ENCODE measurements at places on chromosomes 6 and 20. TPM values are rescaled to one million over a fixed set of nuclear protein-coding genes. Genes with fewer than 3 reads are reported as not detected.

The ADTRP gene
- 0.20 TPM for total RNA-seq

The BCAS1 gene
- total RNA-seq = not detected

The RPL7L1 gene
- 106 TPM for total RNA-seq

The SLC16A10 gene
- 9.3 TPM for total RNA-seq

The GTPBP2 gene
- 63.0 TPM for total RNA-seq

The HRH3 gene
- 0.56 TPM for total RNA-seq

The SNAP91 gene
- total RNA-seq = 1.2 TPM

The RGS17 gene
- 2.3 TPM for total RNA-seq

The NHLRC1 gene
- total RNA-seq = 0.70 TPM

The DEF6 gene
- 6.5 TPM for total RNA-seq

The CNKSR3 gene
- total RNA-seq = 5.9 TPM

The POU3F2 gene
- not detected for total RNA-seq

The TREML2 gene
- not detected for total RNA-seq

The MCCD1 gene
- not detected for total RNA-seq

The PRICKLE4 gene
- 2.3 TPM for total RNA-seq

The MYH7B gene
- total RNA-seq = 0.50 TPM

The BHLHE23 gene
- not detected for total RNA-seq

The UQCC2 gene
- total RNA-seq = 110 TPM

The CYP39A1 gene
- total RNA-seq = 3.9 TPM

The ABHD16B gene
- total RNA-seq = not detected

The HSPA1A gene
- 53.1 TPM for total RNA-seq

The C6orf163 gene
- total RNA-seq = 3.3 TPM

The ADGB gene
- 1.3 TPM for total RNA-seq

The MYB gene
- 5.3 TPM for total RNA-seq

The C6orf132 gene
- 11.3 TPM for total RNA-seq

The TMEM244 gene
- total RNA-seq = not detected

The TFAP2C gene
- 0.31 TPM for total RNA-seq

The SLC2A10 gene
- 12.4 TPM for total RNA-seq

The CD24 gene
- total RNA-seq = 545 TPM

The ASIP gene
- not detected for total RNA-seq

The PRDM1 gene
- 63.4 TPM for total RNA-seq

The OR2J3 gene
- total RNA-seq = not detected

The PROKR2 gene
- not detected for total RNA-seq

The BPIFB1 gene
- 0.26 TPM for total RNA-seq

The MLN gene
- total RNA-seq = not detected

The FILIP1 gene
- total RNA-seq = 0.70 TPM

The TINAG gene
- not detected for total RNA-seq

The RIPPLY2 gene
- total RNA-seq = 0.88 TPM

The DDR1 gene
- total RNA-seq = 140 TPM

The NOL4L gene
- total RNA-seq = 45.6 TPM

The PLN gene
- total RNA-seq = not detected
